CD14-positive monocyte (primary cell): ENCODE measurements at places on chromosomes 2 and 18. TPM values are rescaled to one million over a fixed set of nuclear protein-coding genes. Genes with fewer than 3 reads are reported as not detected.

The C2orf92 gene
- polyA plus RNA-seq: not detected

The REG1A gene
- not detected in 2 replicates for polyA plus RNA-seq

The CDC42EP3 gene
- polyA plus RNA-seq: 133 and 179 TPM in 2 replicates

The RAB31 gene
- 348 TPM for polyA plus RNA-seq

The RSAD2 gene
- 6.0 and 6.2 TPM in 2 replicates for polyA plus RNA-seq

The SLC20A1 gene
- polyA plus RNA-seq: 34.6 and 112 TPM in 2 replicates

The DLX2 gene
- polyA plus RNA-seq: 0.08 TPM in 2 replicates

The IKZF2 gene
- 0.01 and 0.11 TPM in 2 replicates for polyA plus RNA-seq

The MROH2A gene
- polyA plus RNA-seq: not detected

The NT5C1B gene
- not detected for polyA plus RNA-seq

The SCN9A gene
- 0.67 TPM for polyA plus RNA-seq

The MAP3K19 gene
- not detected in 2 replicates for polyA plus RNA-seq

The MTCL1 gene
- polyA plus RNA-seq: not detected

The MEP1B gene
- not detected in 2 replicates for polyA plus RNA-seq

DNA sequence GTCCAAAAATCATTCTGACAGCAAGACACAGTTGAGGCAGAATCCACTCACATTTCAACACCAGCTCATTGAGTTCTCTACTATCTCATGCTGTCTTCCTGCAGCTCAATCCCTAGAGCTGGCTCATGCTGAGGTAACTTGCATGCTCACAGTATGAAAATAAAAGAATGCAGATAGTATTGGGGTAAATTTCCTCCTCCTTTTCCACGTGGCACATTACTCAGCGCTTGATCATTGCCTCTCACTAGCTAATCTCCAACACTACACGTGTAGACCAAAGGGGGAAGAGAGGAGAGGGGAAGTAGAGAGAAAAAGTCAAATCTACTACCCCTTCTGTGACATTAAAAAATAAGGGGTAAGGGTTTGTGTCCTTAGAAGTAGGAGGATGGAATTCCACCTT lies 300.6 kb downstream of the AFF3 start:
- H3K4me1 ChIP-seq: peaks cover 10% of the 10 kb centered on the region
- no peaks in the 10 kb centered on the region for H3K36me3 ChIP-seq
- H3K27me3 ChIP-seq: no peaks in the 10 kb centered on the region

DNA sequence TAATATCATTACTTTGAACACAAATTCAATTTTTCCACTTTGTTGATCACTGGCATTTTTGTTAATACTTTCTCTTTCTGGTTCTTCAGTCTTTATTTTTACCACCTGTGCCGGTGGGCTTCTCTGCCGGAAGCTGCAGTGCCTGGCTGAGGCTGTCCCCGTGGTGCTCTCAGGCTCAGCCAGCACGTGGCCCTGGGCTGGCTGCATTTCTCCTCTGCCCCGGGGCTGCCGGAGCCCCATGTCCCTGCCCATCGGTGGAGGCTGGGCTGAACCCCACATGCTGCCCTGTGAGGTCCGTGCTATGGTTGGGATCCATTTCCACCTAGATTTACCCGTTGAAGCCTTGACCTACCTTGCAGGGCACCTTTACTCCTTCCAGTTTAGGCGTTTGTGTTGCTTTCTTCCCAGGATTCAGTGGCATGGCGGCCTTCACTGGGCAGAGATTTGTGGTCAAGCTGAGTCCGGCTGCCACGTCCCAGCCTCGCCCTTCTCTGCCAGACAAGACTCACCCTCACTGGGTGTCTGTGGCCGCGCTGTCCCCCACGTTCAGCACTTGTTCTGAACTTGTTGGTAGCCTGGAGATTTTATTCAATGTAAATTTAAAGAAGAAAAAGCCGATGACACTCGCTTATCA lies 12.8 kb upstream of the TMEM18 start:
- no peaks in the 10 kb centered on the region for H3K4me1 ChIP-seq
- no peak for DNase-seq
- no peaks in the 10 kb centered on the region for H3K27me3 ChIP-seq
- H3K27ac ChIP-seq: no peak overlapping the region
- no peaks in the 10 kb centered on the region for H3K36me3 ChIP-seq
- H3K4me3 ChIP-seq: no peak overlapping the region

DNA sequence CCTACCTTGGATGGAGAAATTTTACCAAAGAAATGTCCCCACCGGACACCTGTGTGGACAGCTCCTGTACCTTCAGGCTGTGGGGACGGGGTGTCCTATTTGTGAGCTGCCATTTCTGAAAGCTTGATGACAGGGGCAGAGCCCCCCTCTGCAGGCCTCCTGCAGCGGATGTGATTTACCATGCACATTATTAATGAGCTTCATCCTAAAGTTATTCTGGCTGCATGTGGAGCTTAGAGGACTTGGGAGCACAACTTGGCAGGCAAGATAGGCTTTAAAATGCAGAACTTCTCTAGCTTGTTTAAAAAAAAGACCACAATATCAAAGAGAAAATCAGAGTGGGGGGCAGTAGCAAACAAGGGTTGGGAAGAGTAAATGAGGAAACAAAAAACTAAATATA lies 350.0 kb upstream of the KLHL29 start:
- no peaks in the 10 kb centered on the region for H3K4me1 ChIP-seq
- DNase-seq: no peak
- no peak overlapping the region for H3K27ac ChIP-seq
- H3K4me3 ChIP-seq: no peak overlapping the region

GRCh38 chr18:14097761-14098160 lies 34.5 kb downstream of the ZNF519 start:
- H3K4me1 ChIP-seq: no peaks in the 10 kb centered on the region
- H3K4me3 ChIP-seq: no peak overlapping the region
- no peaks in the 10 kb centered on the region for H3K27me3 ChIP-seq
- no peak for DNase-seq

DNA sequence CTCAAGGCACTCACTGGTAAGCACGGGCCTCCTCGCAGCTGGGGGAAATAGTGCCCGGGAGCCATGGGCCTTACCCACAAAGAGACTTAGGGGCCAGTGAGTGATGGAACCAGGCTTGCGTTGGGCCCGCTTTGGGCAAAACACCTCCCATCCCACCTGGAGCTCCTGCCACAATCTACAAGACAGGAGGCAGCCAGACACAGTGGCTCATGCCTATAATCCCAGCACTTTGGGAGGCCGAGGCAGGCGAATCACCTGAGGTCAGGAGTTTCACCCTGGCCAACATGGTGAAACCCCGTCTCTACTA lies 88.2 kb downstream of the TFCP2L1 start:
- no peak for DNase-seq
- H3K27ac ChIP-seq: peak overlapping the region; percentile 100
- peaks cover 72% of the 10 kb centered on the region for H3K4me1 ChIP-seq
- H3K36me3 ChIP-seq: no peaks in the 10 kb centered on the region
- H3K4me3 ChIP-seq: no peak overlapping the region

DNA sequence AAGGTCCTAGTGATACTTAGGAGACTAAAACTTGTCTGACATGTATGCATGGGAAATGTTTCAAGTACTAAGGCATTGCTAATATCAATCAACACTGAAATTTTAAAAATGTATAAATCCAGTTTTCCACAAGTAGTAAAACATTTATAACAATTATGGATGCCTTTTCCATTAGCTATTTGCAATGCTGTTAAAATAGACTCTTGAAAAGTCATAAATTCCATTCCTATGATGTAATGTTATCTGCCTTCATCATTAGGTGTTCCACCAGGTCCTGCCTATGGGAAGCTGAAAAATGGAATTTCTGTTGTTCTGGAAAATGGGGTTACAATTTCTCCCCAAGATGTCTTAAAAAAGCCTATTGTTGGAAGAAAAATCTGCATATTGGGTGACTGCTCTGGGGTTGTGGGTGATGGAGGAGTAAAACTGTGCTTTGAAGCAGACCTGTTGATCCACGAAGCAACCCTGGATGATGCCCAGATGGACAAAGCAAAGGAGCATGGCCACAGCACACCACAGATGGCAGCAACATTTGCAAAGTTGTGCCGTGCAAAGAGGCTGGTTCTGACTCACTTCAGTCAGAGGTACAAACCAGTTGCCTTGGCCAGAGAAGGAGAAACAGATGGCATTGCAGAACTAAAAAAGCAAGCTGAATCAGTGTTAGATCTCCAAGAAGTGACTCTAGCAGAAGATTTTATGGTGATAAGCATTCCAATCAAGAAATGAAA lies 18.7 kb downstream of the ELAC1 start:
- H3K27me3 ChIP-seq: no peaks in the 10 kb centered on the region
- no peak overlapping the region for H3K27ac ChIP-seq
- peaks cover 52% of the 10 kb centered on the region for H3K36me3 ChIP-seq
- DNase-seq: no peak

- no peak overlapping the region for H3K4me3 ChIP-seq
- peaks cover 23% of the 10 kb centered on the region for H3K4me1 ChIP-seq
- H3K27me3 ChIP-seq: no peaks in the 10 kb centered on the region
- H3K36me3 ChIP-seq: no peaks in the 10 kb centered on the region
- no peak overlapping the region for H3K27ac ChIP-seq
These were observed 99.8 kb downstream of the FAM210A start for GRCh38 chr18:13626544-13626908.

DNA sequence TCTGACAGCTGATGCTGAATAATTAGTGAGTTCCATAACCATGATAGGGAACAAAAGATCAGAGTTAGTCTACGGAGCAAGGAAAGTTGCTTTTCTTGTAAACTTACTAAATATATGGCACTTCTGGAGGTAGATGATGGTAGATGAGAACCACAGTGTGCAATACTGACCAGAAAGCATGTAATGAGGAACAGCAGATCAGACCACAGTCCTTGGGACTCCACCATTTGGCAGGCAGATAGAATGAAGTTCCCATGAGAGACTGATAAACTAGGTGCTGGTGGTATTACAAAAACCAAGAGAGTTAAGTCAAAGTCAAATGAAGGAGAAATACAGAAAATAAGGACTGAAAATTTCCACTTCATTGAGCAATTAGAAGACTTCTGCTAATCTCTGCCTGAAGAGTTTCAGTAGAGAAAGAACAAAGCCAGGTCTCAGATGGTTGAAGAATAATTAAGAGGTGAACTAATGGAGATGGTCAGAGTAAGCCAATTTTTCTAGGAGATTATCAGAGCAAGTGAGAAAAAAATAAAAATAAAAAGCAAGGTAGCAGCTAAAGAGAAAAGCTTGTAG lies 10.4 kb downstream of the CERKL start:
- no peak overlapping the region for H3K4me3 ChIP-seq
- no peaks in the 10 kb centered on the region for H3K4me1 ChIP-seq
- no peaks in the 10 kb centered on the region for H3K36me3 ChIP-seq
- H3K27ac ChIP-seq: no peak overlapping the region
- DNase-seq: no peak
- peaks cover 2% of the 10 kb centered on the region for H3K27me3 ChIP-seq

DNA sequence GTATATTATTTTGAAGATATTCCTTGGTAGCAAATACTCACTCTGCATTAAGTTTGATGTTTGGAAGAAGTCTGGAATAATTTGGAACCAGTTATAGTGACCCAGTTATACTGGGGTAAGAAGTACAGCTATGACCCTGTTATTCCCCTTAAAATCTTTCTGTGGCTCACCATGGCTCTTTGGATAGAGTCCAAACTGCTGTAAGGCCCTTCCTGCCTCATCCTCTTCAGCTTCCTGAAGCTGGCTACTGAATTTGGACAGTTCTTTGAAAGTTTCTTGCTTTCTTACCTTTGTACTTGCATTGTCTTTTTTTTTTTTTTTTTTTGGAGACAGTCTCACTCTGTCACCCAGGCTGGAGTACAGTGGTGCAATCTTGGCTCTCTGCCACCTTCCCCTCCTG lies 85.6 kb downstream of the ABI2 start:
- no peak overlapping the region for H3K27ac ChIP-seq
- H3K27me3 ChIP-seq: no peaks in the 10 kb centered on the region
- DNase-seq: no peak
- no peaks in the 10 kb centered on the region for H3K36me3 ChIP-seq

DNA sequence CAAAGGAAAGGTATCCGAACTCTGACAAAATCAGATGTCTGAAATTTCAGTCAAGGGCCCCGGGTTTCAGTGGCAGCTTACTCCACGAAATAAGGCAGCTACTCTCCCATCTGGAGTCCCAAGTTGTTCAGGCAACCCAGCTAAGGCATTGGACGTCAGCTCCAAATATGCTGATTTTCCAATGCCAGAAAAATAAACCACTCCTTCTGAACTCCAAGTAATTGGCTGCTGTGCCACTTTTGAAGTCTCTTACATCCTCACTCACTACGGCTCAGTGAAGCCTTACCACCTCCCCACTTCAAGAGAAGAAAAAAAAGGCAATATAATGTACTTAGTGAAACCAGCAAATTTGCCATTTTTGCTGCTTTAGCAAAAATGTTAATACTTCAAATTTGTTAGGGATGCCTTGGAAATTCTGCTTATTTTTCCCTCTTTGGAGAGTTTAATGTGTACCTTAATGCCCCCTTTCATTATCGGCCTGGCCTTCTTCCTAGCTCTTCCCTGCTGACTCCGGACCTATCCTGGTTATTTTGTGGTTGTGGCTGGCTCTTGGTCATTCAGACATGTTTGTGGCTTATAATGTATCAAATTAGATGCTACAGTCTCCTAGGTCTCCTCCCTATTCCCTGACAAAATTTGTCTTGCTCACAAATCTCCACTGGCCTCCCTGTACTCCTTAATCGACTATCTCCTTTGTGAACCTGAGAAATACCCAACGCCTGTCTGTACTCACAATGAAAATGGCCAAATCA lies 589.2 kb upstream of the ZEB2 start:
- no peak for DNase-seq
- H3K4me1 ChIP-seq: no peaks in the 10 kb centered on the region
- no peaks in the 10 kb centered on the region for H3K36me3 ChIP-seq
- H3K4me3 ChIP-seq: no peak overlapping the region
- H3K27ac ChIP-seq: no peak overlapping the region

- no peaks in the 10 kb centered on the region for H3K36me3 ChIP-seq
- no peak for DNase-seq
- no peak overlapping the region for H3K27ac ChIP-seq
- H3K27me3 ChIP-seq: no peaks in the 10 kb centered on the region
- no peak overlapping the region for H3K4me3 ChIP-seq
These were observed 348.0 kb downstream of the GPD2 start for GRCh38 chr2:156784020-156784701.

DNA sequence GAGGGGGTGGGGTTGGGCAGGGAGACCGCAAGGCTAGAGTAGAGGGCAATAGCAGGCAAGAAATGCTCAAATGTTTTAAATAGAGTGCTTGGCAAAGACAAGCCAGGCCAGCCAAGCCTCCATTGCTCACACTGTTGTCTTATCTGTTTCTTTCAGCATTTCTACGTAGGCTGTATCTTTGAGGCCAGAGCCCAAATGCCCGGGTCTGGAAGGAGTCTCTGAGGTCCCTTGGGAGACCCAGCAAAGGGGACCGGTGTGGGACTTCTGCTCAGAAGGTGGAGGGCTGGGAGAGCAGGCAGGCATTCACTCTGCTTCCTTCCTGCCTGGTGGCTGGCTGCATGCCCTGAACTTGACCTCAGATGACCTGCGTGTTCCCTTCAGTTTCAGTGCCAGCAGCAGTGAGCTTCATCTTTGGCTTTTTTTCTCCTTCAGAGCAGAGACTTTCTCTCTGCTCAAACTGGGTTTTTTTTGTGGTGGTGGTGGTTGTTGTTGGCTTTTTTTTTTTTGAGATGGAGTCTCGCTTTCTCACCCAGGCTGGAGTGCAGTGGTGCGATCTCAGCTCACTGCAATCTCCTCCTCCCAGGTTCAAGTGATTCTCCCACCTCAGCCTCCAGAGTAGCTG lies 13.7 kb upstream of the TET3 start:
- H3K4me1 ChIP-seq: peaks cover 63% of the 10 kb centered on the region
- H3K27me3 ChIP-seq: no peaks in the 10 kb centered on the region
- H3K4me3 ChIP-seq: peak overlapping the region; percentile 69
- no peaks in the 10 kb centered on the region for H3K36me3 ChIP-seq
- DNase-seq: peak; percentile 61
- peak overlapping the region; percentile 48 for H3K27ac ChIP-seq
